ENCODE measurements at places on chromosomes 7 and 10.

DNA sequence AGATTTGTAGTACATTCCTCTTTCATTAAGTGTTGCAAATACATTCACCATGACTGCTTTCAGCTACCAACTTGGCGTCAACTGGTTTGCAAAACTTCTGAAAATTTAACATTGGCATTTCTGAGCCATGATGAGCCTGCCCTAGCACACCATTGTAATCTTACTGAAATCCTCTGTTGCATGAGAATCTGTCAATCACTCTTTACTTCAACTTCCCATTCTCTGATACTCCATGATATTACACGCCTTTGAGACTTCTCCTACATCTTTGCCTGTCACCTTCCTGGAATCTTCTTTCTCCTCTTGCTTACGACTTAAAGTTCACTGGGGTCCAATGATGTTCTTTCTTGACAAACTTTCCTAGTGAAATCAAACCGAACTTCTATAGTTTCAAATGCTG is 32.2 kb downstream of the EBLN1 start:
- no peak for DNase-seq

DNA sequence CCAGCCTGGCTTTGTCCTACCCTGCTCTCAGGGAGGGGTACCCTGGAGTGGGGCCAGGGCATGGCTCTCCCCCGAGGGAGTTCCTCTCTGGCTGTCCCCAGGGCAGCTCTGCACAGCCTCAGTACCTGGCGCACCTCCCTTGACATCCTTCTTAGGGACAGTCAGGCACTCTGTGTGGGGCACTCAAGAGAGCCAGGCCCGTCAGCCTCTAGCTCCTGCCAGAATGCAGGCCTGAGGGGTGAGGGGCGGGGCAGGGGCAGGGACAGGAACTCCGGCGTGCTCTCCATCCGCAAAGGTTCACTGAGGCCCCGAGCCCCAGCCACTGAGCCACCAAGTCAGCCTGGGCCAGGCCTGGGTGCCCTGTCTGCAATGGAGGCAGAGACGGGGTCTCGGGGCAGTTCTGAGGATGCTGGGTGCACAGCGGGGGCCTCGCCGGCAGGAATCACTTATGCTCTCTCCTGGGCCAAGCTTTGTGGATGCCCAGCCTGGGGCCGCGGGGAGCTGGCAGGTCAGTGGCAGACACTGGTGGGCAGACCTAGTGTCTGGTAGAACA is 10.1 kb downstream of the LIMK1 start:
- DNase-seq: no peak

- DNase-seq: no peak
Measured at GRCh38 chr10:127532193-127532592, 16.9 kb upstream of the NPS start.

DNA sequence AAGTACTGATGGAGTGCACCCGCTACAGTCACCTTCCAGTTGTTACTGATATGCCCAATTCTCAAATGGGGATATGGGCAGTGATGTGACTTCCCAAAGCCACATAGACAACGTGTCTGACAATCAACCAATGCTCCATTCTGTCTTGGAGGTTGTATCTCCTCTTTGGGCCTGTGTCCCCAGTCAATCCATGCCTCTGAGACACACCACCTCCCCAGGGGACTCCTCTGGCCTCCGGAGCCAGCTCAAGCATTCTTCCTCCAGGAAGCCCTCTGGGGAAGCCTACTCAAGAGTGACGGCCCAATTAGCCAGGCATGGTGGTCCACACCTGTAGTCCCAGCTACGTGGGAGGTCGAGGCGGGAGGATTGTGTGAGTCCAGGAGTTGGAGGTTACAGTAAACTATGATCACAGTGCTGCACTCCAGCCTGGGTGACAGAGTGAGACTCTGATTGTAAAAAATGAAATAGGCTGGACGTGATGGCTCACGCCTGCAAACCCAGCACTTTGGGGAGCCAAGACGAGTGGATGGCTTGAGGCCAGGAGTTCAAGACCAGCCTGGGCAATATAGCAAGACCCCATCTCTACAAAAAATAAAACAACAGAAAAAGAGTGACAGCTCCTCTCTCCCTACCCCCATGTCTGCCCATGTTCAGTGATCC is 99.5 kb upstream of the TNRC18 start:
- no peak for DNase-seq

Data from NCI-H1105 (cell line).